ENCODE measurements at places on chromosomes 5 and 9.

DNA sequence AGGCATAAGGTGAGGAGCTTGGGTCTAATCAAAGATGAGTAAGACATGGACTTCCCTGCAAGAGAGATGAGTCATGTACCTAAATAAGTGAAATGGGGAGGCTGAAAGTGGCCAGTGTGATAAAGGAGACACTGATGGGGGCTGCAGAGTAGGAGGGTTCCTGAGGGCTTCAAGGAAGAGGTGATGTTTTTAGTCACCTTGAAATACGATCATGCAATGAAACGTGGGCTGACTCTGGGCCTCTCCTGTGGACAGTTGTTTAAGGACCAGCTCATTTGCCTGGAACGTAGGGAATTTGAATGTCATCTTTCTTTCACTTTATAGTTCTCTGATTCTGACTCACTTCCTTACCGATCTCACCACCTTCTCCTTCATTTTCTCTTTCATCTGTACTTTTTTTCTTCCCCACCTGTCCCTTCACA, 49.6 kb upstream of the CPLX2 start:
- DNase-seq, result peak; percentile 90

DNA sequence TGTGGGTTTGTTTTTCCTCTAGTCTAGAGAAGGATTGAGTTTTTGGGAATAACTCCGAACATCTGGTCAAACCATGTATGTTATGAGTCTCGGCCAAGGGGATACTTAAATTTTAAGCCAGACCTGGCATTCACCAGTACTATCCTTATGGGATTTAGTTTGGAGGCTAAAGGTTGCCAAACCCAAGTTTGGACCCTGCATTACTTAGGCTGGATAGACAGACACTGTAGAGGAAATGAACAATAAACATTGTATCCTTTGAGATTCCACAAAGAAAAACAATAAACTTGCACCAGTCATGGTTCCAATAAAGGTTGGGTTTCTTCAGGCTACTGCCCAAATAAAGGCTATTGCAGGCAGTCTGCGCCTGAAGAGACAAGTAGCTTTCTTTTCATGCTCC, 296.7 kb upstream of the MEF2C start:
- DNase-seq, result no peak

DNA sequence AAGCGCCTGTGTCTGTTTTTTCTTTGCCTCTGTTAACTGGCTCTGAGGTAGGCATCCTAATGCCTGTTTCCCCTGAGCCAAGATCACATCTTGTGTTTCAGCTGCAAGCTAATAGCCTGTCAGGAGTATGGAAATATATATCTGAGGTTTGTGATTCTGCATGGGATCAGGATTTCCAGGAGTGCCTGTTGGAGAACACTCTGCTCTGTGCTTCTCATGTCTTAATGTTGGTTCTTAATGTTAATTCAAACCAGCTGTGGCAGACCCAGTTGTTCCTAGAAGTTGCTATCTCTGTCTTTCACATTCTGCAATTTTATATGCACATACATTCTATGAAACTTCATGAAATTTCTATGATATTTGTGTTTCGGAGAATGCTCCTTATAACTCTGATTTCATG, 72.1 kb downstream of the PGM5 start:
- DNase-seq, result no peak

GRCh38 chr9:79237861-79238260, 333.9 kb upstream of the TLE4 start:
- DNase-seq, result no peak

DNA sequence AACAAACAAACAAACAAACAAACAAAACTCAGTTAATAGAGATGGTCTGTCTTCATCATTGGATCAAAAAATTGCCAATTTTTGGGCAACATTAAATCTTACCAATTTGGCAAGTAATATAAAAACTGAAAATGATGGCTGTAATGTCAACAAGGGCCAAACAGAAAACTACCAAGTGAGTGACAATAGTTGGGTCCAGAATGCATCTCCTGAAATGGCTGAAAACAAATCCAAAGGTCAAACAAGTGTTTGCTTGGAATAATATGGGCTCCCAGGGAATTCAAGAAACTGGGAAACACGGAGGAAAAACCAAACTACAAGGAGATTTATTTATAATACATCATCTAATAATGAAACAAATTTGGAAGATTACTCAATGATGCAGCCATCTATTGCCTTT, 25.1 kb downstream of the BAAT start:
- no peak for DNase-seq

- DNase-seq, result no peak
These were observed 24.6 kb downstream of the ALG2 start for GRCh38 chr9:99197124-99197630.

- DNase-seq, result no peak
These were observed 22.3 kb upstream of the OSMR start for GRCh38 chr5:38823503-38823902.

- DNase-seq, result no peak
These were observed 20.9 kb downstream of the GZMA start for GRCh38 chr5:55123365-55123764.

- DNase-seq, result no peak
These were observed 9.7 kb upstream of the ERBIN start for GRCh38 chr5:65916636-65917035.

- peak; percentile 80 for DNase-seq
These were observed 3.0 kb upstream of the FAM13B start for GRCh38 chr5:138035605-138036537.

DNA sequence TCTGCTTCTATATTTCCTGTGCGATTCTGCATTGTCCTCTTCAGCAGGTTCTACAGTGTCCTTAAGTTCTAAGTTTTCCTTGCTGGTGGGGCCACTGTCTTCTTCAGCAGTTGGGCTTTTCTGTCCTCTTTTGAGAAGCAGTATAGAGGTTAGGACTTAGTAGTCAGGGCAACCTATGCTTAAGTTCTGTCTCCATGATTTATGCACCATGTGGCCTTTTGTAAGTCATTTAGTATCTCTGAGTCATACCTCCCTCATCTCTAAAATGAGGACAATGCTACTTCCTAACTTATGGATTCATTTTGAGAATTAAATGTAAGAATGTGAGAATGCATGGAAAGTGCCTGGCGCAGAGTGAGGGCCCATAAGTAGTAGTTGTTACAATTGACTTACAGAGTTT, 46.8 kb downstream of the GRIN3A start:
- no peak for DNase-seq

DNA sequence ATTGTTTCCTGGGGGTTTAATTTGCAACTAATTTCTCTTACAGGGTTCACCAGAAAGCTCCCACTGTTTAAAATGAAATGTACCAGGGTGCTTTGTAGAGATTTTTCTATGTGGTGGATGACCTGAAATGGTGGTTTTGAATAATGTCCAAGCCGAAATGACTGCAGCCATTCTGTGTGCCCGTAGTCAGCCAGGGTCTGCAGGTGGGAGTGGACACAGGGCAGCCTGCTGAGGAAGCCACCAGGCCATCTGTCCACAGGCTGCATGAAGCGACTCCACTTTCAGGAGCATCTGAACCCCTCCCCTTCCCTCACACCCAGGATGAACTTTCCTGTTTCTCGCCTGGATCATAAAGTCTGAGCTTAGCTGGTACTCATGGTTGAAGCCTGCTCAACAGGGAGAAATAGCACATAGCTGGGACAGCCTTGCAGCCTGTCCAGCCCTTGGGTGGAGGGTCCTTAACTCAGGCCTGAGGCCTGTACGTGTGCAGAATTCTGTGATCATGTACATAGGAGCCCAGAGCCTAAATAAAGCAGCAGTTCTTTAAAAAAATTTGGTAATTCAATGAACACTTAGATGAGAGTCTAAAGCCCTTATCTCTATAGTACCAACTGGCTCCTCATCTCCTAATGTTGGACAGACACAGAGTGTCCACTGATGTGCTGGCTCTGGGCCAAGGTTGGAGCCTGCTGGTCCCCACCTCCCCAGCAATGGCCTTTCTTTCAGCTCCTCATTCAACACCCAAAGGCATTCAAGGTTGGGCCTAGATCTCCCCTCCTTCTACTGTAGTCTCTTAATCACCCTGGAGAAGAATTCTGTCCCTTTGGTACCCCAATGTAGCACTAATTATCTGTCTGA, 72.8 kb downstream of the SHB start:
- no peak for DNase-seq
